Femur (tissue), 1 donor: ENCODE measurements at places on chromosomes 1 and 21.

DNA sequence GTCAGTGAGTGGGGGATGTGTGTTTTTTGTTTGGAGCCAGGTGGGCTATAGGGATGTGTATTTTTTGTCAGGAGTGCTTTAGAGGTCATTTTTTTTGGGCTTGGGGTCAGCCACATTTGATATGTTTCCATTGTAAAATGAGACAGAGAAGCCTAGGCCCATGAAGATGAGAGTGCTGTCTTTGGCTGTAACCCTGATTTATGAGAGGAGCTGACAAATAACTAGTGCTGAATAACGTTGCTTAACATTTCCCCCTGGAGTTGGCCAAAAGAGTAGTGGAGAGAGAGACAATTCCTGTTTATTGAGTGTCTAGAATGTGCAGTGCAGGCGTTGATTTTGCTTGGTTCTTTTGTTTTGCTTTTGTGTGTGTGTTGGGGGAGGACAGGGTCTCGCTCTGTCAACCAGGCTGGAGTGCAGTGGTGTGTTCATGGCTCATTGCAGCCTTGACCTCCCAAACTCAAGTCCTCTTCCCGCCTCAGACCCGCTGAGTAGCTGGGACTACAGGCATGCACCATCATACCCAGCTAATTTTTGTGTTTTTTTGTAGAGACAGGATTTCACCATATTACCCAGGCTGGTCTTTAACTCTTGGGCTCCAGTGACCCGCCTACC, 64.7 kb downstream of the S1PR1 start:
- no peak for DNase-seq

GRCh38 chr1:64691626-64692025, 53.2 kb upstream of the RAVER2 start:
- DNase-seq: no peak

GRCh38 chr1:203666609-203667008, 40.0 kb downstream of the ATP2B4 start:
- DNase-seq: peak; percentile 46

GRCh38 chr1:171138980-171139379, 46.1 kb upstream of the FMO2 start:
- DNase-seq: no peak

GRCh38 chr1:41135196-41135947, 106.7 kb downstream of the SCMH1 start:
- no peak for DNase-seq

- no peak for DNase-seq
Observed at GRCh38 chr1:185731446-185731845, 2.7 kb upstream of the HMCN1 start.

DNA sequence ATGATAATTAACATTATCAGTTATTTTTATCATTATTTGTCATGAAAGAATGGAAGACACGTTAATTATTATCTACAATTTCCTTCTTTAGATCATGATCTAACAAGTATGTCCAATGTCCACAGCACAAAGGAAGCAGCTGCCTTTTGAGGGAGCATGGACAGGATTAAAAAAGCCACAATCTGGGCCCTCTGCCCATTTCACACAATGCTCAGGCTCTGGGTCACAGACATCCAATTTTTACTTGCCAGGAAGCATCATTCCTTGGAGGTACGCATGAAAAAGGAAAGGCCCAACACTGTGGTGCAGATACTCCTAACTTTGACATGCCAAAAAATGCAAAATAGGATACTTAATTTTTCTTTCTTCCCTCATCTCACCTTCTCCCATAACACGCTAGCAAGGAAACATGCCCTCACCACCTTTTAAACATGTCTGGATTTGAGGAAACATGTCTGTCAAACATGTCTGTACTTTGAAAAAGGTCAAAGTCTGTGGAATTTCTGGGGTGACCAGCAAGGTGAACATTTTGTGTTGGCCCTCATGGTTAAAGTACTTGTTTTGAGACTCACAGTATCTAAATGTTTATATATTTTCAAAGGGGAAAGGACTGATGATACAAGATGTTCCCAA, 40.0 kb downstream of the GADD45A start:
- no peak for DNase-seq

GRCh38 chr1:170318141-170318540, 172.4 kb downstream of the NTMT2 start:
- DNase-seq: no peak

DNA sequence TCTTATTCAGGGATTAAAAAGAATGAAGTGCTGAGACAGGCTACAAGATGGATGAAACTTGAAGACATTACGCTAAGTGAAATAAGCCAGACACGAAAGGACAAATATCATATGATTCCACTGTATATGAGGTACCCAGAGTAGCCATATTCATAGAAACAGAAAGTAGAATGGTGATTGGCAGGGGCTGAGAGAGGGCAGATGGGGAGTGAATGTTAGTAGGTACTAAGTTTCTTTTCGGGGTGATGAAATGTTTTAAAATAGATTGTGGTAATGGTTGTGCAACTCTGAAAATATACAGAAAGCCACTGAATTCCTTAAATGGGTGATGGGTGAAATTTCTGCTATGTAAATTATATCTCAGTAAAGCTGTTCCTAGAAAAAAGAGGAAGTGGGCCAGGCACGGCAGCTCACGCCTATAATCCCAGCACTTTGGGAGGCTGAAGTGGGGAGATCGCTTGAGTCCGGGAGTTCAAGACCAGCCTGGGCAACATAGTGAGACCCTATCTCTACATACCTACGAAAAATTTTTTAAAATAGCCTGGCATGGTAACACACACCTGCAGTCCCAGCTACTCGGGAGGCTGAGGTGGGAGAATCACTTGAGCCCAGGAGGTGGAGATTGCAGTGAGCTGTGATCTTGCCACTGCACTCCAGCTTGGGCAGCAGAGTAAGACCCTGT, 15.9 kb downstream of the SLC27A3 start:
- DNase-seq: no peak

DNA sequence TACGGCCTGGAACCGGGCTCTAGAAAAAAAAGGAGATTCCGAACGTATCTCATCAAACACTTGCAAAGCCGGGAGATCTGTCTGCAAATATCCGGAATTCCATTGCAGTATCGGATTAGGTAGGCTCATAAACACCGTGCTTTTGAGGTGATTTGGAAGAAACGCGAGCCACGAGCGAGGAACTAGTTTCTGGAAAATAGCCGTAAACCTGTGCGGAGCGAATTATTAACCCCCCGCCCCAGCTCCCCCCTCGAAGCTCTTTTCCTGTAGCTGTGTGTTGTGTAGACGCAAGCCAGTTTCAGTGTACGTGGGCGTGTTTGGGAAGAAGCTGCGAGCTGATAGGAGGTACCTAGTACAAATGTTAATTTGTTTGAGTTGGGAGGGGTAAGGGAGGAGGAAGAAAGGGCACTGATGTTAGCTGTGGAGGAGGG, 1.1 kb downstream of the RALGPS2 start:
- peak; percentile 72 for DNase-seq

DNA sequence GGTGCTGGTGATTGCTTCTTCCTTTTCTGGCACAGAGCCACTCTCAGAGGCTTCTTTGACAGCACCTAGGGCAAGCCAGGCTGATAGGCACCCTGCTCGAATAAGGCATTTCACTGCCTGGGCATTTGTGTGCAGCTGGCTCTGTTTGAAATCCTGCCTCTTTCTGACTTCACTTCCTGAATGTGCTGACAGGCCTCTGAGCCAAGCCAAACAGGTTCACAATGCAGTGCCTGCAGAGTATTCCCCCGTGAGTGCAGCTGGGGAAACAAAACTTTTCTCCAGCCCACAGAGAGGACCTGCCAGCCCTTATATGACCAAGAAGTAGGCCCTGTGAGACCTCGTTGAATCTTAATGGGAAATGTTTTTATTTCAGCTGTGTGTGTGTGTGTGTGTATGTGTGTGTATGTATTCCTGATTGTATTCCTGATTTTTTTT, 10.4 kb downstream of the JUN start:
- peak; percentile 80 for DNase-seq

- no peak for DNase-seq
Observed at GRCh38 chr1:10671622-10672342, 124.7 kb downstream of the CASZ1 start.

GRCh38 chr1:3356827-3357460, 97.5 kb upstream of the ARHGEF16 start:
- DNase-seq: no peak
